ENCODE measurements at places on chromosomes 2 and 18.

GRCh38 chr18:11146947-11147345 is 2.4 kb downstream of the PIEZO2 start:
- DNase-seq = no peak

DNA sequence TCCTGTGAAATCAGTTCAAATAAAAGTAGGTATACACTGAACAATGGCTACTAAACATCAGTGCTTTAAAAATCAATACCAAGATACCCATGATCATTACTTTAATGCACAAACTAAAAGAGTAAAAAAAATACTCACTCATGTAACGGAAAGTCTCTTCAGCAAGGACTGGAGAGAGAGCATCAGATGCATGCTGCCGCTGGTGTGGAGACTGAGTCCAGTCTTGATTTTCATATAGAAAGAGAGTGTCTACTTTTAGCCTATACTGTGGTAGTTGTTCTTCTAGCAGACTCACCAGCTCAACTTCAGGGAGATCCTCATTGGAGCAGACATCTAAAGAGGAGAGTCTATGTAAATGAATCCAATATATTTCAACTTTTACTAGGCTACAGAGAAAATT is 44.0 kb downstream of the TRAK2 start:
- DNase-seq = no peak

DNA sequence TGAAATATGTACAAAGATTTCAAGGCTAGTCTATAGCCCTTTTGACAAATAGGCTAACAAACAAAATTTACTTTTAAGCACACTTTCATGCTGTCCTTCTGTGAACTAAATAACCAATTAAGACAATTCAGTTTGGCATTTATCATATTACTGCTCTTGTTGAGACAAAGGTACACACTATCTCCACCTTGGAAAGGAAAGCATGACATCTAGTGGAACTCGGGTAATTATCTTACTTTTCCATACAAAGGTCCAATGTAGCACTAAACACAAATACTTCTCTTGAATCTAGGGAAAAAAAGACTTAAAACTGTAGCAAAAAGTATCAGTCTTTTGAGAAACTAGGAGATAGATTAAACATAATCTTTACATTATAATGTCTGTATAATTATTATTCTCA is 125.0 kb upstream of the CD226 start:
- DNase-seq = no peak

GRCh38 chr18:23992941-23993280 is 21.6 kb upstream of the TTC39C start:
- no peak for DNase-seq

DNA sequence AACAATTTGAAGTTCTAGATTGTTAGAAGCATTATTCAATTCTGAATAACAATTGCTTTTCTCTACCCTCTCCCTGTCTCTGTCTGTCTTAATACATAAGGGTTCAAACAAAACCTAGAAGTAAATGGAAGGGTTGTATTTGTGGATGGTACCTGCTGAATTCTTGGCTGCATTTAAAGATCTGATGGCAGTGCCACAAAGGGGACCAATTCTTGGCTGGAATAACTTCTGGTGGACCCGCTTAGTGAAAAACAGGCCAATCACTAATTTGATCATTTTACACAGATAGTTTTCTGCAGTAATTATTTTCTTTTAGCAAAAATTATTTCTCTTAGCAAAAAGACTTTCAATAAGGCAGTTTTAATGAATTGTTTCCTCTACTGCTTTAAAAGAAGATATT is 353.5 kb downstream of the MYCN start:
- no peak for DNase-seq

DNA sequence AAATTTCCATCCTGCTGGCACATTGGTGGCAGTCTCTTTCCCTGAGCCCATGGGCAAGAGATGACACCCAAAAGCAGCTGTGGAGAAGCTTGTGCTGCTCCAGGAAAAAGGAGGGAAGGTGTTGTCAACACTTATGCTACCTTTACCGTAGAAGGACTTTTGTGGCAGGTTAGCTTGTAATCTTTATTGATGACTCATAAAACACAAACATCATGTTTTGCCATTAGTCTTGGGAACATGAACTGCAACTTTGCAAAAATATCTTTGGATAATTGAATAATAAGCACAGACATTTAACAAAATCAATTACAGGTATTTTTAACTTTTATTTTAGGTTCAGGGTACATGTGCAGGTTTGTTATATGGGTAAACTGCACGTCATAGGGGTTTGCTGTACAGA is 33.4 kb downstream of the DRC1 start:
- no peak for DNase-seq

GRCh38 chr2:128602038-128602698 is 283.5 kb upstream of the HS6ST1 start:
- no peak for DNase-seq

DNA sequence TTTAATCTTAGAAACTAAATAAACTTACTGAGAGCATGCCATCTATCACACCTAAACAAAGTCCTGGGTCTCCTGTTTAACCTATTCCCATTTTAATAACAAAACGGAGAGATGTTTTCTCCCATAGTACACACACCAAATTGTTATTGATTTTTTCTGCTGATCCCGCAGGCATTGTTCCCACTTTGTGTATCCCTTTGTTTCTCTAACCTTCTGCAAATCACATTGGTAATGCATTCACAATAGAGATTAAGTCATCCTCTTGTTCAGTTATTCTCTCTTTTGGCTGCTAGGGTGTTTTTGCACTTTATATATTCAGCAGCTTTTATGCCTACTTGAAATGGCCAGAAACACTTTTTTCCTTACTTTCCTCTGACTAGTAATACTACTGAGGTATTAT is 1071.9 kb upstream of the CDH2 start:
- DNase-seq = peak; percentile 98

DNA sequence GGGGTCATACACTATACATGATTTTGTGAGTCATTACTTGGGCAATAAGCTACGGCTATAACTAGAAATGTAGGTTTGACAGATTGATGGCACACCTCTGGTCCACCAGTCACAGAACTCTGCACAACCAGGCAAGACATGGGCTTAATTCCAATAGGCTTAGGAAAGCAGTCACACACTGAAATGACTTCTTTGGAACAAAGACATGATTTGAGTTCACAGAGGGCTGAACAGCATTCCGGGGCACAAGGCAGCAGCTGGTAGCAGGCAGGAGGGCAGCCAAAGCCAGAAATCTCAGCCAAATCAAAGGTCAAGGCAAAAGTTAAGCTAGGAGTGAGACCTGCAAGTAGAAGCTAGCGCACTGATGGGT is 27.4 kb downstream of the FABP1 start:
- no peak for DNase-seq

DNA sequence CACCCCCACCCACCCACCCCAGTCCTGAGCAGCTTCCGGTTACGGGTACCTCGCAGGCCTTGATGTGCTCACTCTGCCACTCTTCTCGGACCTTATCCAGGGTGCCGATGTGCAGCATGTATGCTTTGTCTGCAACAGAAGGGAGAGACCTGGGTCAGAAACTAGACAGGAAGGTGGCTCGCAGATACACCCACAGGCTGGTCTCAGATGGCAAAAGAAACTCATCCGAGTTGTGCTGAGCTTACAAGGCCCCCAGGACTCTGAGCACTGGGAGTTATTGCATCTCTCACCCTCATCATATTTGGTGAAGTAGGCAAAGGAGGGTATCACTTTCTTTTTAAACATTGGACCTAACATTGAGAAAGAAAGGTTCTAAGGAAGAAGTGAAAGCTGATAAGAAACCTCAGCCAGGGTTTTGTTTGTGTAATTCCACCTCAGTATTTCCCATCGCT is 30.6 kb upstream of the EPG5 start:
- DNase-seq = no peak

Measured in HAP-1 (cell line).